ENCODE measurements at places on chromosomes 12 and 14. TPM values are rescaled to one million over a fixed set of nuclear protein-coding genes. Genes with fewer than 3 reads are reported as not detected.

Gene HOXC9
- total RNA-seq = not detected

Gene JPH4
- total RNA-seq = not detected

GRCh38 chr14:83607682-83608081, 1922.3 kb upstream of the FLRT2 start:
- H3K27me3 ChIP-seq = no peaks in the 10 kb centered on the region
- no peak overlapping the region for H3K27ac ChIP-seq
- H3K4me3 ChIP-seq = no peak overlapping the region

- peak overlapping the region; percentile 41 for H3K4me3 ChIP-seq
- H3K36me3 ChIP-seq = peaks cover 2% of the 10 kb centered on the region
- peak overlapping the region; percentile 43 for H3K27ac ChIP-seq
- H3K27me3 ChIP-seq = no peaks in the 10 kb centered on the region
- no peak for DNase-seq
These were observed 4.9 kb downstream of the ATP2B1 start for GRCh38 chr12:89703768-89704167.

DNA sequence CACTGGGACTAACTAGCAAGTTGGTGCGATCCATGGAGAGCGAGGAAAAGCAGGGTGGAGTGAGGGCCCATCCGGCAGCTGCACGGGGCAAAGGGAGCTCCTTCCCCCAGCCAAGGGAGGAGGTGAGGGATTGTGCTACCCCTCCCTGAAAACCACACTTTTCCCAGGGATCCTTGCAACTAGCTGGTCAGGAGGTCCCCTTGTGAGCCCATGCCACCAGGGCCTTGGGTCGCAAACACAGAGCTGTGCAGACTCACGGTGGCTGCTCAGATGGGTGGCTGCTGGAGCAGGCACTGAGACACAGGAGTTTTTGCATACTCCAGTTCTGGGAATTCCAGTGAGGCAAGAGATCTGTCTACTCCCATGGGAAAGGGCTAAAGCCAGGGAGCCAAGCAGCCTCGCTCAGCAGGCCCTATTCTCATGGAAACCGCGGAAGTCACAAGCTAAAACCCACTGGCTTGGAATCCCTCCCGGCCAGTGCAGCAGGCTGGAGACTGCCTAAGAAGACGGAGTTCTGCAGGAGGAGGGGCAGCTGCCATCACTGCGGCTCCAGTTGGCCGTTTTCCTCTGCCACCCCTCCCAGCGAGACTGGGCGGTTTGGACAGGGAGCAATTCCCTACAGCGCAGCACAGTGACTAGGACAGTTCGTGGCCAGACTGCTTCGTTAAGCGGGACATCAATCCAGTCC, 10.9 kb upstream of the ZNF705A start:
- H3K27me3 ChIP-seq = peaks cover 9% of the 10 kb centered on the region
- no peak for DNase-seq
- H3K4me1 ChIP-seq = no peaks in the 10 kb centered on the region

- no peaks in the 10 kb centered on the region for H3K36me3 ChIP-seq
- H3K4me3 ChIP-seq = no peak overlapping the region
- no peak overlapping the region for H3K27ac ChIP-seq
- H3K27me3 ChIP-seq = peaks cover 46% of the 10 kb centered on the region
These were observed 72.4 kb upstream of the DICER1 start for GRCh38 chr14:95229749-95230148.

GRCh38 chr12:50467439-50467838, 37.3 kb upstream of the DIP2B start:
- H3K4me1 ChIP-seq = peaks cover 2% of the 10 kb centered on the region
- DNase-seq = no peak
- peaks cover 17% of the 10 kb centered on the region for H3K36me3 ChIP-seq
- H3K27ac ChIP-seq = peak overlapping the region; percentile 32

DNA sequence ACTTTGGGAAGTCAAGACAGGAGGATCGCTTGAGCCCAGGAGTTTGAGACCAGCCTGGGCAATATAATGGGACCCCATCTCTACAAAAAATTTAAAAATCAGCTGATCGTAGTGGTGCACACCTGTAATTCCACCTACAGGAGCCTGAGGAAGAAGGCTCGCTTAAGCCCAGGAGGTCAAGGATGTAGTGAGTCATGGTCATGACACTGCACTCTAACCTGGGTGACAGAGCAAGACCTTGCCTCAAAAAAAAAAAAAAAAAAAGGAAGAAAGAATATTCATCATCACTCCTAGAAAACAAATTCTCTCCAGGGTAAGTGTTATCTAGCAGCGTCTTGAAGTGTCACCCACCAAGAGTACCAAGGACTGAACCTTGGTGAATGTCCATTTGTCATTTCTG, 34.2 kb upstream of the PLXNC1 start:
- peaks cover 4% of the 10 kb centered on the region for H3K27me3 ChIP-seq
- no peak overlapping the region for H3K4me3 ChIP-seq
- no peak for DNase-seq
- no peaks in the 10 kb centered on the region for H3K36me3 ChIP-seq

GRCh38 chr12:77116277-77116676, 50.9 kb upstream of the E2F7 start:
- H3K36me3 ChIP-seq = no peaks in the 10 kb centered on the region
- no peaks in the 10 kb centered on the region for H3K4me1 ChIP-seq
- H3K27me3 ChIP-seq = no peaks in the 10 kb centered on the region
- H3K4me3 ChIP-seq = no peak overlapping the region
- no peak overlapping the region for H3K27ac ChIP-seq
- no peak for DNase-seq

- no peak overlapping the region for H3K4me3 ChIP-seq
- no peaks in the 10 kb centered on the region for H3K4me1 ChIP-seq
- no peaks in the 10 kb centered on the region for H3K36me3 ChIP-seq
- H3K27me3 ChIP-seq = no peaks in the 10 kb centered on the region
- no peak for DNase-seq
These were observed 37.9 kb upstream of the GARIN6 start for GRCh38 chr12:99609455-99610181.

GRCh38 chr14:53093206-53093605, 59.9 kb downstream of the DDHD1 start:
- H3K27ac ChIP-seq = no peak overlapping the region
- DNase-seq = no peak
- peaks cover 3% of the 10 kb centered on the region for H3K4me1 ChIP-seq
- no peaks in the 10 kb centered on the region for H3K27me3 ChIP-seq

- H3K4me1 ChIP-seq = no peaks in the 10 kb centered on the region
- no peaks in the 10 kb centered on the region for H3K27me3 ChIP-seq
- no peak for DNase-seq
- no peak overlapping the region for H3K4me3 ChIP-seq
These were observed 10.6 kb upstream of the CDKL1 start for GRCh38 chr14:50407111-50407812.

- H3K4me1 ChIP-seq = peaks cover 9% of the 10 kb centered on the region
- no peak overlapping the region for H3K4me3 ChIP-seq
- H3K27me3 ChIP-seq = no peaks in the 10 kb centered on the region
- no peaks in the 10 kb centered on the region for H3K36me3 ChIP-seq
- no peak for DNase-seq
These were observed 137.6 kb downstream of the ZFP36L1 start for GRCh38 chr14:68655021-68655831.

Data from T-helper 17 cell (primary cell).